GM20000 (cell line): ENCODE measurements at places on chromosomes 1 and 21.
A peak's percentile ranks its signal among the peaks of the same experiment; 100 is the strongest.

- DNase-seq = no peak
These were observed 118.5 kb downstream of the DMRTB1 start for GRCh38 chr1:53577761-53578100.

DNA sequence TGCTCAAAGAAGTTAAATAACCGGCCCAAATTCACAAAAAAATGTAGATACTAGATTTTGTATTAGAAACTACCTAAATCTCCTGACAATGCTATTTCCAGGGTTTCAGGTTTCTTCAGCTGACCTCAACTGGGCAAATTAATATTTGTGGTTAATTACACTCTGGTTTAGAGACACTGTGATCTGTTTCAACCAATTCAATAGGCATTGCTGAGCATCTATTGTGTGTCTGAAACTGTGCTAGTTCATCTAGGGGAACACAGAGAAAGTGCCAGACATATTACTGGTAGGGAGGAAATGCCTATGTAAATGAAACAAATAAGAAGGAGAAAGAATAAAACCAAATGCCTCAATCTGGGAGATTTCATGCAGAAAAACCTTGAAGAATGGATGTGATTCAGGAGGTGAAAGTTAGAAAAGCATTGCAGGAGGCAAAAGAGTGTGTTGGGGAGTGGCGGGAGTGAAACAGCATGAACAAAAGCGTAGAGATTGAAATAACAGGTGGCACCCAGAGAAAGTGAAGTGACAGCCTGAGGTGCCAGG lies 51.3 kb upstream of the IVNS1ABP start:
- no peak for DNase-seq

GRCh38 chr1:1630965-1631781 lies 800 bp upstream of the MMP23B start:
- DNase-seq = no peak

- peak; percentile 76 for DNase-seq
These were observed 73.8 kb downstream of the BCAR3 start for GRCh38 chr1:93607814-93608186.

DNA sequence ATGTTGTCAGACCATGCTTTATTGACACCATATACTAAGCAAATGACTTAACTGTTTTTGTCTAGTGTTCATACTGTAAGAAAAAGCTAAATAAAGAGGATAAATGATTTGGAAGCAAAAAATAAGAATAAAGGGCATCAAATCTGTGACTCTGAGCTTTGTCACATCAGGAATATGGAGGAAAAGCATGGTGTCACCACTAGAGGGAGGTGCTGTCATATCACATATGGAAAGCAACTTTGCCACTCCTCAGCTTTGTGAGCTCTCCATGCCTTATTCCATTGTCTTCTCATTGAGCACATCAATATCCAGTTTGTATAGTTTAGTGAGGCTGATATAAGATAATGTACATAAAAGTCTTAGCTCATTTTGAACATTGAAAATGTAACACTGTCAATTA lies 20.8 kb upstream of the GBP1 start:
- DNase-seq = peak; percentile 25

DNA sequence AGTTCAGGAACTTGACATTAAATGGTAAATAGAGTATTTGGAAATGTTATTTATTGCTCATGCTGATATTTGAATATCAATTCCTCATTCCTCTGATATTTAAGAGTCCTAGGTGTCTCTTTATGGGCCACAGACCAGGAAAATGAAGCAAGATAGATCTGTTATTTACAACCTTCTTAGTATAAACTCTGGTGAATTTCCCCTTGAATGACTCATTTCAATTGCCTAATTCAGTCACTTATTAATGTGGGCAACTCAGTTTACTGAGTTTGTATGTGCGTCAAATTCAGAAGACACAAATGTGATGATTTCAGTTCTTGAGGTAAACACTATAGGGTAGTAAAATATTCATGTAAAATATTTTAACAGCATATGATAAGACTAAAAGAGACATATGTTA lies 1404.4 kb upstream of the PRMT6 start:
- DNase-seq = no peak

DNA sequence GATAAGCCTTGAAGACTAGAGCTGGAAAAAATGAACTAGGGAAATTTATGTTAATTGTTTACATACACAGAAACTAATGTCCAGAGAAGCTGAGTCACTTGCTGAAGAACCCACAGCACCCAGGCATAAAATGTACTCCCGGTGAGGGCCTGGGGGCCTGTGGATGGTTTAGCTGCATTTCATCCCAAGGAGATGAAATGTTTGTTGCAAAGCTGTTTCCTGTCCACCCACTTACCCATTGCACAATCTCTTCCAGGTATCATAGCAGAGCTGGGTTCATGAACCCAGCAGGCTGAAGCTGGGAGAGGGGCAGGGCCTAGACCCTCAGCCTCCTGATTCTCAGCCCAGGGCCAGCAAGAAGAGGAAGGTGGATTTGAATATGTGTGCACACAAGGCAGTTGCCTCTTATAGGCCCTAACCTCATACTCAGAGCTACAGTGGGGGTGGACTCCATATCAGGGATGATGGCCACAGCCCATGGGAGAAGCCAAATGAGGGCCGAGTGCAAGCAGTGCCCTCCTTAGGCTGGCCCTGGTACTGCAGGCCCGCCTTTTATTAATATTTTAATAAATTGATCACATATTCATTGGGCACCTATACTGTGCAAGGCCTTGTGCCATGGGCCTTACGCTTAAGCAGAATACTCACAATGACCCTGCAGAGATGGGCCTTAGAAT lies 110.8 kb downstream of the LACTBL1 start:
- DNase-seq = no peak

GRCh38 chr1:239893127-239893731 lies 198.5 kb upstream of the FMN2 start:
- DNase-seq = no peak

- DNase-seq = no peak
These were observed 93.6 kb downstream of the ZNF281 start for GRCh38 chr1:200316148-200316803.

GRCh38 chr1:219443763-219444162 lies 169.1 kb downstream of the ZC3H11B start:
- no peak for DNase-seq

DNA sequence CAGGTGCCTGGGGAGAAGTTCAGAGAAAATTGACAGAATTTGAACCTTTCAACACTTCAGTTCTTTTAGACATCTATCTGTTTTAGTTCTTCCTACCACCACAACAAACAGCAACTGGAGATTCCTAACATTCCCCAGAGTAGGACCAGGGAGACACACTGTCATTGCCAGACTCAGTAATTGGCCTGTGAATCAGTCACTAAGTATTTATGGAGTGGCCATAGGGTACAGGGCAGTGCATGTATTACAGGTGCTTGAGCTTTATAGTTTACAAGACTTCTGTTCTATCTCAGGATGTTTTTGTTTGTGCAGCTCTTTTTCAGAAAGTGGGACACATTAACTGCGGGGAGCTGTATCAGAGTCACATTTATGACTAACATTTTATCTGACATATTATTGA lies 1.7 kb downstream of the CDC14A start:
- no peak for DNase-seq

DNA sequence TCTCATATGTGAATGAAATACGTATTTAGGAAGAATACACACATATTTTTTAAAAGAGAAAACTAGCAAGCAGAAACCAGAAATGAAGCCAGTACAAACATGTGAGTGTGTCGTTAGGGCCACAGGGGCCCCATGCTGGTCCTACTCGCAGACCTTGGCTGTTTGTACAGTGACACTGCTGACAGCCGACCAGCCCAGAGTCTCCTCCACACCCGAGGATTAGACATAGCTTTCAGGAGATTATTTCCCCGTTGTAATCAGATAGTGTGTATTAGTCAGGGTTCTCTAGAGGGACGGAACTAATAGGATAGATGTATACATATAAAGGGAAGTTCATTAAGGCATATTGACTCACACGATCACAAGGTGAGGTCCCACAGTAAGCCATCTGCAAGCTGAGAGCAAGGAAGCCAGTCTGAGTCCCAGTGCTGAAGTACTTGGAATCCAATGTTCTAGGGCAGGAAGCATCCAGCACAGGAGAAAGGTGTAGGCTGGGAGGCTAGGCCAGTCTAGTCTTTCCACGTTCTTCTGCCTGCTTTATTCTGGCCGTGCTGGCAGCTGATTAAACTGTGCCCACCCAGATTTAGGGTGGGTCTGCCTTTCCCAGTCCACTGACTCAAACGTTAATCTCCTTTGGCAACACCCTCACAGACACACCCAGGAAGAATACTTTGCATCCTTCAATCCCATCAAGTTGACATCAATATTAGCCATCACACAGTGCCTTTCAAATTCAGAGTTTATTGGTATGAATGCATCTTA lies 51.2 kb downstream of the DIP2A start:
- no peak for DNase-seq

GRCh38 chr1:164767752-164768402 lies 208.9 kb downstream of the PBX1 start:
- DNase-seq = no peak

DNA sequence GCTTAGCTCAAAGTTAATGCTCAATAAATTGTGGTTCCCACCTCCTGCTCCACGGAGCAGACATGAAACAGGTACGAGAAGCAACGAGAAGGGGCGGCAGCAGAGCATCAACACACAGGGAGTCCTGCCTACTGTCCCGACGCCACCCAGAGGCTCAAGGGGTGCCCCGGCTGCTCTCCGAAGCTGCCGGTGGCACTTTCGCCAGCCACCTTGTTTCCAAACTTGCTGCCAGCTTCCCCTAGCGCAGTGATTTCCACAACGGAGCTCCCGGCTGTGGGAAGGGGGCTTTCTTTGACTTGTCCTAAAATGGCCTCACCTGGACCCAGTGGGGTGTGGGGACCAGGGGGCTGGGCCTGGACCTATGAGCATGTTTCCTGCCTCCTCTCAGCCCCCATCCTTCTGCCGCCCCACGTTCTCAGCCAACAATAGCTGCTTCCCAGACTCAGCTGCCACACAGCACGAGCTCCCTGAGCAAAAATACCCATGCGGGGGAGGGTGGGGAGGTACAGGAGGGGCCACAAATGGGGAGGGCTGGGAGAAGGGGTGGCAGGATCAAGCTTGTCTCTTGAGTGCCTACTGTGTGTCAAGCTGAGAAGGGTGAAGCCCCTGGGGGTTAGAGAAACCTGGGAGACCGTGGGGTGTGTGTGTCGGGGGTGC lies 35.6 kb upstream of the ECE1 start:
- DNase-seq = no peak

DNA sequence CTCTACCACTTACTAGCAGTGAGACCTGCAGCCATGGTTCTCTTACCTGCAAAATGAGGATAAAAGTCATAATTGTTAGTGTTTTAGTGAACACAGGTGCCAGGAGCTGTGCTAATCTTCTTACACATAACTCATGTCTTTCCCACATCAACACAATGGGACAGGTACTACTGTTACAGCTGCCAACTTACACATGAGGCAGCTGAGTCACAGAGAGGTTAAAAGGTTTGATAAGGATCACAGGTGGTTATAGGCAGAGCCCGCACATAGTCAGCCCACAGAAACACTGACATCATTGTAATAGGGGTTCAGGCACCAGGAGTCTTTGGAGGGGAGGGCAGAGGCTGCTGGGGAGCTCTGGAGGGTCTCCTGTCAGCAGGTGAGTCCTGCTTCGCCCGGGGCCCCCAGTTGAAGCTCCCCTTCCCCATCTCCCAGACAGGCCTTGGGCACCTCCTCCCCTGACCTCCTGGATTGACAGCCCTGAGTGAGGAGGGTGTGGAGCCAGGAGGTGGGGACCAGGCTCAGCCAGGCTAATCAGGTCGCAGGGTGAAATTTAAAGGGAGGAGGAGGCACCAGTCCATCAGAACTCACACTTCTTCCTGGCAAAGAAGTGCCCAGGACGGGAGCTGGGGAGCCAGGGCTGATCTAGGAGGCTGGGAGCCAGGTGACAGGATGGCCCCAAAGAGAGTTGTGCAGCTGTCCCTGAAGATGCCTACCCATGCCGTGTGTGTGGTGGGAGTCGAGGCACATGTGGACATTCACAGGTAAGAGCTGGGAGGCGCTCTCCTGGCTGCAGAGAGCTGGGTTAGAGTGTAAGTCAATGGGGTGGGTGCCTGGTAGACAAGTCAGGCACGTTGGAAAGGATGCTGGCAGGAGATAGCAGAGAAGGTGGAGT lies at the start of gene PADI1:
PADI1 (plus strand) TSS at position 583 of the 895 bp plus-strand sequence; CDS start at position 673, 90 bp downstream.
- DNase-seq = no peak

DNA sequence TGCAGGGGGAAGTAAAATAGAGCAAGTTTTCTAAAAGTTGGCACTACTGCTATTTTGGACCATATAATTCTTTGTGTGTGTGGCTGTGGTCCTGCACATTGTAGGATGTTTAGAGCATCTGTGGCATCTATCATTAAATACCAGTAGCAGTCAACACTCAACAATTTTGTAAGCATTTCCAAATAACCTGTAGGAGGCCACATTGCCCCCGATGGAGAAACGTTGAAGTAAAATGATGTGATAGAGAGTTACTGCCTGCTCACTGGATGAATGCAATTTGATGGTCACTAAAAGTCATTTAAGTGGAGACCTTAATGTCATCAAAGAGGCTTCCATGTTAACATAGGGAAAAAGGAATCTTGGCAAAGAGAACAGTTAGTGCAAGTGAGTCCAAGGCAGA lies 560.8 kb downstream of the NEGR1 start:
- no peak for DNase-seq

DNA sequence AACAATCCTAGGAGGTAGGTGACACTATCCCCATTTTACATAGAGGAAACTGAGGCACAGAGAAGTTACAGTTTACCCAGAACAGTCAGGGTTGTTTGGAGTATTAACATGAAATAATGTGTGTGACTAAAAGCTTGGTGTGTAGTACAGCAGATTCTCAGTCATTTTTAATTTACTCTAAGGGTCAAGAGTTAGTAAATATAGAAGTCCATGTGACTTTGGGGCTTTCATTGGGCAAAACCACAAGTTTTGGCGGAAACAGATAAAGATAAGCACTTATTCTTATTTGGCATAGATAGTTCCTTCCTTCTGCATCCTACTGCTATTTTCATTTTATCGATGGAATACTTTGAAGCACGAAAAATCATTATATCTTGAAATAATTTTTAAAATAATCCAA lies 128.5 kb downstream of the DNM3 start:
- DNase-seq = no peak

DNA sequence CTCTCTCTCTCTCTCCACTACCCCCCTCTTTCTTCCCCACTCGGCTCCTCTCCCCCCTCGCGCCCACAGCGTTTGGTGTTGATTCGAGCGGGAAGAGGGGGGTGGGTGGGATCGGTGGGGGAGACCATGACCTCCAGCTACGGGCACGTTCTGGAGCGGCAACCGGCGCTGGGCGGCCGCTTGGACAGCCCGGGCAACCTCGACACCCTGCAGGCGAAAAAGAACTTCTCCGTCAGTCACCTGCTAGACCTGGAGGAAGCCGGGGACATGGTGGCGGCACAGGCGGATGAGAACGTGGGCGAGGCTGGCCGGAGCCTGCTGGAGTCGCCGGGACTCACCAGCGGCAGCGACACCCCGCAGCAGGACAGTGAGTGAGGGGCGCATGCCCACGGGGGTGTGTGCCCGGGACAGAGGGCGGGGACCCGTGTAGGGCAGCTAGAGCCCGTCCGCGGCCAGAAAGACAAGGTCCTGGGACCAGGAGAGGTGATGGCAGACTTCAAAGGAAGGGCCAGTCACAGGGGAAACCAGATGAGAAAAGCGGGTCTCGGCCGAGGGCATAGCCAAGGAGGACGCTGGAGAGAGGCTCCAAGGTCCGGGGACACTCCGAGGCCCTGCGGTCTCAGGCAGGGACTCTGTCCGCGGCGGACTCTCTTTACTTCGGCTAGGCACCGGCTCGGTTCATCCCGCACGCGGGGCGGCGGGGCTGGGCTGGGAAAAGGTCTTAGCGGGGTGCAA lies at the start of gene PRRX1:
PRRX1 (plus strand) TSS at position 39 of the 735 bp plus-strand sequence; CDS start at position 127, 88 bp downstream.
- DNase-seq = peak; percentile 29
